NCI-H187 (cell line): ENCODE measurements at places on chromosomes 2 and 18.

DNA sequence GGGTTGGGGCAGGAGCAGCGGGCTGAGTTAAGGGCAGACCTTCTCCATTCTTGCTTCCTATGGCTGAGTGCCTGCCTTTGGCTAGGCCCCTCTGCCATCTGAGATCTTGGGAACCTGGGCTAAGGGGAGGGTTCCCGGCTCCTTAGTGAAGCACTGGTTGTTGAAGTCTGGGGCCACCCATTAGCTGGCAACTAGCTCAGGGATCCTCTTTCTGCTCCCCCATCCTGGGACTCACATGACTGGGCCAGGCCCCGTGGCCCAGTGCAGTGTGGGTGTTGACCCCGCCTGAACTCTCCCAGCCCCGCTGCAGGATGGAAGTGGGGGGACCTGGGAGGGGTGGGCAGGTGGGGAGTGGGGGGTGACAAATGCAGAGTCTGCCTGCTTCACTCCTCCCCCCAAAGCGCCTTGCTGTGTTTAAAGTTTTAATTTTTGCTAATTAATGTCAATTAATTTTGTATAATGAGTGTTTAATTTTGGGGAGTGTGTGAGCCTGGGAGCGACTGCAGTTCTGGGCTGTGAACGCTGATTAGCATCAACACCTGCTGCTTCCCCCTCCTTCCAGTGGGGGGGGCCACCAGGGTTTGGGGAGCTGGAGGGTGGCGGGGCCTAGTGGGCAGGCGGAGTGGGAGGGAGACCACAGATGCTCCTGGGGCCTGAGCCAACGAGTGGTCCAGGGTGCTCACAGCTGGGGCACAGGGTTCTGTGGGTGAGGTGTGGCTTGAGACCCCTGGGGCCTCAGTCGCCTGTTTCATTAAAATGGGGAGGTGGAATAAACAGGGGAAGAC lies 55.2 kb downstream of the EMX1 start:
- no peak for DNase-seq

GRCh38 chr2:232415138-232415690 lies 8.6 kb downstream of the ALPG start:
- DNase-seq: no peak

DNA sequence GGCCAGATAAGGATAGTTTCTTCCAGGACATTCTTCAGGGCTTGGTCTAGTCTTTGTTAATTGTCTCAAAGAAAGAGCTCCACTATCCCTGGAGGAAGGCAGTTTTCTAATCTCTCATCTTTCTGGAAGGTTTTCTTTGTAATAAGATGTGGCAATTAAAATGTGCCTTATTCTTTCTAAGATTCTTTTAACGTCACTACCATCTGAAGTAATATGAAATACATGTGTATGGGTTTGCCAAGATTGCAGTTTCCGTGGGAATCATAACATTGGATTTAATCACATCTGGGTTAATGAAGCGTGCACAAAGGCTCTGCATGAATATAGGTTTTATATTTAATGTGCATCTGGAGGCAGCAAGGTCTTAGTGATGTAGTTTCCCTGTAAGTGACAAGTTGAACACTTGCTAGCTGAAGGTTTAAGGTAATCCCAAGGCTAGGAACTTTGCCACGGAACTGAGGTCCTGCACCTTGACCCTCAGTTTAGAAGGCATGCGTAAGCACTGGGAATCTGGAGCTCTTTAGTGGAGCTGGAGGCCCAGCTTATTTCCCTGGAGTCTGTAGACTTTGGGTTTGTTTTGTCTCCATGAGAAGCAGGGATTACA lies 25.7 kb downstream of the DIS3L2 start:
- no peak for DNase-seq

- no peak for DNase-seq
These were observed 14.6 kb downstream of the SPOPL start for GRCh38 chr2:138516030-138516704.

- no peak for DNase-seq
These were observed 1.7 kb downstream of the MYOM1 start for GRCh38 chr18:3217948-3218647.

- no peak for DNase-seq
These were observed 204.3 kb downstream of the GULP1 start for GRCh38 chr2:188495969-188496431.

- DNase-seq: no peak
These were observed 213.0 kb upstream of the RAB6C start for GRCh38 chr2:129766374-129766993.

GRCh38 chr2:231161877-231162329 lies 36.5 kb upstream of the ARMC9 start:
- DNase-seq: no peak

- DNase-seq: no peak
These were observed 543.5 kb upstream of the HNMT start for GRCh38 chr2:137420744-137421143.

DNA sequence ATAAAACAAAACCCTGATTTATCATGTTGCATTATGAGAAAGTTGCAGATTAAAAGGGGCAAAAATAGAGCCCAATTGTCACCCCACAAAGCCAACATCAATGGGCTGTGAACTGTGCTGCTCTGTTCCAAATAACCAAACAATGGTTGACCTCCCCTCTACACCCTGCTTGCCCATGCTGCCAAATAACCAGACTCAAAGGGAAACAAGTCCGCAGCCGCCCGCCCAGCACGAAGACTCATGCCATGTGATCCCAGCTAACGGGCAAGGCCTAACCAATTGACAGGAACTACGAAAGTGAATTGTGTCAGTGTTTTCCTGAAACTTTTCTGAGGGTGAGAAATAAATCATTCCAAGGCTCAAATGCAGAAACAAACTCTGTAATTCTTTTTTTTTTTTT lies 97.9 kb upstream of the RIOK3 start:
- no peak for DNase-seq

DNA sequence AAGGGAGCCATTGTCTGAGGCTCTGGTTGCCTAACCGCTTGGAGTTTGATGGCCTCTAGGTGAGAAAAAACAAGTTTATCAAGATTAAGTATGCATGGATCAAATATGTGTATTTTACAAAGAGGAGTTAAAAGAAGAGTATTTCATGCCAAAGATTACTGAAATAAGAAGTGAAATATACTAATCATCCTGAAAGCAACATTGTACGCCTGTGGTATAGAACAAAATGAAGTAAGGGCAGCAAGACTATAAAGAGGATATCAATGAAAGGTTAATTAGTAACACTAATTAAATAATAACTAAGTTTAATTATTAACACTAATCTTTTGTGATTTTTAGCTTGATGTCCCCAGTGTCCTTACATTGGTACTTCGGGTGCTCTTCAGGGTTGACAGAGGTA lies 276.7 kb downstream of the CALCRL start:
- DNase-seq: no peak
